NCI-H748 treated with DMSO at 0.1 percent for 48 hours (cell line): ENCODE measurements at places on chromosomes 1 and 21.
A peak's percentile ranks its signal among the peaks of the same experiment; 100 is the strongest.

DNA sequence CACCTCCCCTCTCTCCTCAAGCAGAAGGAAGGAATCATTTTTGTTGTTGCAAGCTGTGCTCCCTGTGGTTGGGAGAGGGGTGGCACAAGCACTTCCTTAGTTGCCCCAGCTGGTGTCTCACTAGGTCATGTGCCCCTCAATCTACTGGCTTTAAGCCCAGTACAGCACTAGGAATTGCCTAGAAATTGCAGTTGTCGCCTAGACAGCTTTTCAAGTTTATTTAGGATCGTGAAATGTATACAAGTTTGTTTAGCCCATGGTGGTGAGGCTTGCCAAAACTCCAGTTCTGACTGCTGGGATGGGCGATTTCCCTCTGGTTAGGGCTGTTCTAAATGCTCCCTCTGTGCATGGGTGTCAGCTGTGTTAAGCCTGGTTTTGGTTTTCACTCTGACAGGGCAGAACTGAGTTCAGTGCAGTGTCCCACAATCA lies 126.8 kb upstream of the ZNF644 start:
- DNase-seq, result no peak

DNA sequence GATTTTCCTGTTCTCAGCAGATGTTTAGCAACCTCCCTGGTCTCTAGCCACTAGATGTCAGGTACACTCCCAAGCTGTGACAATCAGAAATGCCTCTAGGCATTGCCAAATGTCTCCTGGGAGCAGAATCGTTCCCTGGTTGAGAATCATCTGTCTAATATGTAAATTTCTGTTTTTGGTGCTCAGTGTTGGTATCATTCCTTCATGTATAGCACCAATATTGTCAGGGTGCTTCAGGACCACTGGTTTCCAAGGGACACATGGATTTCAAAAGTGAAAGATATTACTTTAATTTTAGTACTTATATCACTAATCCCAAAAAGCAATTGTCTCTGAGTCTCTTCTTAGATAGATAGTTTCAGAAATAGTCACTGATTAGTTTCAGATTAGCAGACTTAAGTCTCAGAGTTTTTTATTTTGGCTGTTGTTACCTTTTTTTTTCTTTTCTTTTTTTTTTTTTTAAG lies 160.1 kb downstream of the PTPRC start:
- DNase-seq, result no peak

DNA sequence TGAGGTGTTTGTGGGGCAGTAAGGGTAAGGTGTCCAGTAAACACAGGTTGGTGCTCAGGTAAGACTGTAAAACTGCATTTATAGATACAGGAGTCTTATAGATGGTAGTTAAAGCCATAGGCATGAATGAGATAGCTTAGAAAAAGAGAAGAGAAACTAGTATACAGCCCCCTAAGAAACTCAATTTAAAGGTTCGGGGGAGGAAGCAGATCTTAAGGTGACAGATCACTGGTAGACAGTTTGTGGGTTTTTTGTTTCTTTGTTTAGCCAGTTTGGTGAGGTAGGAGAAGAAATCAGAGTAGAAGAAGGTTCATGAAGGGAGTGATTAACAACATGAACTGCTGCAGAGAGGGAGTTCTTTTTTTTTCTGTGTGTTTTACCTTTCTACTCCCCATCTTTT lies 6.1 kb upstream of the AGO3 start:
- no peak for DNase-seq

DNA sequence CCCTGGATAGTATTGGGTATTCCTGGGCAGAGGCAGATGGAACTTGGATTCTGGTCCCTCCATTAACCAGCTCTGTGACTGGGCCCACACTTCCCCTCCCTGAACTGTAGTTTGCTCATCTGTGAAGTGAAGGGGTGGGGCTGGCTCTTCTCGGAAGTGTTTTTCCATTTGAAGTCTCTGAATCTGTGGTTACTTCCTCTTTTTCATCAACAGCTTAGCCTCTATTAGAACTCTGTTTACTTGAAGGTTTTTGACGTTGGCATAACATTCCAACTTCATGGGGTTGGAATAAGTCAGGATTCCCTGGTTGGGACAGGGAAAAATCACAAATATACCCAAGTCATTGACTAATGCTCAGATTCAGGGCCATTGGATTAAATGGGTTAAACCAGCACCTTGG lies 3.6 kb downstream of the KIAA0040 start:
- DNase-seq, result no peak

- no peak for DNase-seq
Observed at GRCh38 chr1:220878191-220879075, 810 bp upstream of the HLX start.

GRCh38 chr1:229655781-229656180 lies 29.7 kb downstream of the URB2 start:
- no peak for DNase-seq

DNA sequence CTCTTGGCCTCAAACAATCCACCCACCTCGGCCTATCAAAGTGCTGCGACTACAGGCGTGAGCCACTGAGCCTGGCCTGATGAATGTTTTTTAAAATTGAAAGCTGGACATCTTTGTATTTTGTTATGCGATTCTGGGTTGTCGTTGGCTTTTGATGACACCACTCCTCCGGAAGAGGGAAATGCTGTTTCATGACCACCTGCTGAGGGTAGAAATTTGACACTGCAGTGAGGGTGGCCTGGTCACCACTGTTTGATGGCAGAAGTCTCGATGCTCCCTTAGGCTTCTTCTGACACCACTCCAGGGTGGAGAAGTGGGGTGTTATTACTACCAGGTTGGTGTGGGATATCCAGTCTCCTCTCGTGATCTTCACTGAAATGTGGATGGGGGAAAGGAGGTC lies 357.2 kb downstream of the RGS7 start:
- no peak for DNase-seq

DNA sequence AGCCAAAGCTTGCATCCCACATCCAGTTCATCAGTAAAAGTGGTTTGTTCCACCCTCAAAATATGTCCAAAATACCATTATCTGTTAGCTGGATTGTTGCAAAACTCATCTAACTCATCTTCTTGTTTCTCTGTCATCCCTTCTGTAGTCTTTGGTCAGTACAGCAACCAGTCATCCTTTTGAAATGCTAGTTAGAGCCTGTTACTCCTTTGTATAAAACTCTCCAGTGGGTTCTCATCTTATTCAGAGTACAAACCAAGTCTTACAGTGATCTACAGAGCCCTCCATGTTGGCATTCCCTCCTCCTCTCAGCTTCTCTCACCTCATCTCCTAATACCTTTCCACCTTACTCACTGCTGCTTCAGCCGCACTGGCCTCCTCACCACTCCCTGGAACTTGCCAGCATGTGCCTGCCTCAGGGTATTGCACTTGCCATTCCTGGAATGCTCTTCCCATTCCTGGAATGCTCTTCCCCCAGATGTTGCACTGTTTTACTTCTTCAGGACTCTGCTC lies 70.6 kb downstream of the LAMC1 start:
- DNase-seq, result no peak

DNA sequence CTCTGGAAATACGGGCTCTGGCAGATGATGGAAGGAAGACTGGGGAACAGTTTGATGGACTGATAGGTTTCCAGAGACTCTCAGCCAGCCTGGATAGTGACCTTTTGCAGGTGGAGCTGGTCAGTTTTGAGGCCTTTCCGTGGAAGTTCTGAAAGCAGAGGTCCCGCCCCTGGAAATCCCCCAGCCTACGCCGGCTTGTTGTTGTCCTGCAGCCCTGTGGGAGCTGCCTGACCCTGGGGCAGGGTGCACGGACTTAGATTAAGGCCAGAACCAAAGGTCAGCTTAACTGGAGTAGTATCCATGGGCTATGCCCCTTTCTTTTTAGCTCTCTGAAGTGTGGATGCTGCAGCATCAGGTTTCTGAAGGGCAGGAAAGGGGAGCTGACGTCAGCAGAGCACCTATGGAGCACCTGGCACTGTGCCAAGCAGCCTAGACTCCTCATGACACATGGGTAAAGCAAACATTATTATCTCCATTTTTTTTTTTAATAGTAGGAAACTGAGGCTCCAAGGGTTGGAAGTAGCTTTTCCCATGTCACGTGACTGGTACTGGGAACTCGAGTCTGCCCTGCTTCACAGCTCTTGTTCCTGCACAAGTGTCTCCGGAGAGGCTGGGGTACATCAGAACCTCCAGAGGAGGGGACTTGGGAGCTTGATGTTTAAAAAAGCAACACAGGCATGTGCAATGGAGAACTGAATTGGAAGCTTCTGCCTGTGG lies 38.5 kb downstream of the IER5 start:
- peak; percentile 56 for DNase-seq

GRCh38 chr1:92424381-92424780 lies 62.3 kb downstream of the GFI1 start:
- DNase-seq, result no peak

DNA sequence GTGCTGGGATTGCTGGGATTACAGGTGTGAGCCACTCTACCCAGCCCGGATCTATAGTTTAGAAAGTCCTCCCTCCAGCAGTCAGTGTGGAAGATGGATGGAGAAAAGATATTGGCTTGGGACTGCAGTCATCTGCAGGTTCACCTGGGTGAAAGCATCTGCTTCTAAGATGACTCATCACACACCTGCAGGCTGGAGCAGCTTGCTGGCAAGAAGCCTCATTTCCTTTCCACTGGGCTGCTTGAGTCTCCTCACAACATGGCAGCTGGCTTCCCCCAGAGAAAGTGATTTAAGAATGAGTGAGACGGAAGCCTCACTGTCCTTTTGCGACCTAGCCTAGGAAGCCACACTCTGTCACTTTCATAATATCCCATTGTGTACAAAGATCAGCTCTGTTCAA lies 50.0 kb downstream of the FOXO6 start:
- no peak for DNase-seq

DNA sequence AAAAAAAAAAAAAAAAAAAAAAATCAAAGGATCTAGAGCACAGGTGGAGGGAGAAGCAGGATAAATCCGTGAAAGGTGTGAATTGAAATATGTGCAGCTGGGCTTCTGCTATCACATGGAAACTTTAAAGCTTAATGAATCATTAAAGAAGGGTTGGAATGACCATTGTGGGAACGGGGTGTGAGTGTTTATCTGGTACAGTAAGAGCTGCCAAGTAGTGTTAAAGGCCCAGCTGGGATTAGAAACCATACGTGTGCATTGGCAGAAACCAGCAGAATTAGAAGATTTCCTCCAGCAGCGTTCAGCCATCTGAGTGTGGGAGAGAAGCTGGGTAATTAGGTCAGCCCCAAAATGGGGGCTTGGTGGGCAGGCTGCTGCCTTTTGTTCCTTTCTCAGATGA lies 13.5 kb downstream of the FALEC start:
- DNase-seq, result no peak

GRCh38 chr1:164969253-164969652 lies 387.3 kb downstream of the LMX1A start:
- no peak for DNase-seq

DNA sequence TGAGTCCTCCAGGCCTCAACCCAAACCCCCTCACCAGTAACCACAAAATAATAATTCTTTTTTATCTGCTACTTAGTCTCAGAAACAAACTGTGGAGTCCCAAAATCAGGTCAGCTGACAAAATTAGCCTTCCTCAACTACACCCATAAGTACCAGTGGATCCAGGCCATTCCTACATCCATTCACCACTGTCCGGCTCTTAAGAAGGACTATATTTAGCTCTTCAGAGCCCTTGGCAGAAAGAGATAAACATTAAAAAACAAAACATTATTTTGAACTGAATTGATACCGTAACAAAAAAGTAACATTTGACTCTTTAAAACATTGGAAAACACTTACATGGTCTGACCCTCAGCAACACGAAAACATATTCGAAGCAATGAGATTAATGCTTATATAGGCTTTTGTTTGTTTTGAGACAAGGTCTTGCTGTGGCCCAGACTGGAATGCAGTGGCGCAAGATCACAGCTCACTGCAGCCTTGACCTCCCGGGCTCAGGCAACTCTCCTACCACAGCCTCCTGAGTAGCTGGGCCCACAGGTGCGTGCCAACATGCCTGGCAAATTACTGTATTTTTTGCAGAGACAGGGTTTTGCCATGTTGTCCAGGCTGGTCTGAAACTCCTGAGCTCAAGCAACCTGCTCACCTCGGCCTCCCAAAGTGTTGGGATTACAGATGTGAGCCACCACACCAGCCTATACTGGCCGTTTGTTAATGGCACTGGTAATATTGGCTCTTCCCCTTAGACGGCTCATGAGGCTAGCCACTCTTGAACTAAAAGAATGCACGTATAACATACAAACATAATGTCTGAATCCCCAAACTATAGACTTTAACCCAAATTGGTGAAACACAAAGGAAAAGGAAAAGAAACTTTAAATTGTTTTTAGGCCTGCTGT lies 330.7 kb downstream of the SMYD3 start:
- no peak for DNase-seq

DNA sequence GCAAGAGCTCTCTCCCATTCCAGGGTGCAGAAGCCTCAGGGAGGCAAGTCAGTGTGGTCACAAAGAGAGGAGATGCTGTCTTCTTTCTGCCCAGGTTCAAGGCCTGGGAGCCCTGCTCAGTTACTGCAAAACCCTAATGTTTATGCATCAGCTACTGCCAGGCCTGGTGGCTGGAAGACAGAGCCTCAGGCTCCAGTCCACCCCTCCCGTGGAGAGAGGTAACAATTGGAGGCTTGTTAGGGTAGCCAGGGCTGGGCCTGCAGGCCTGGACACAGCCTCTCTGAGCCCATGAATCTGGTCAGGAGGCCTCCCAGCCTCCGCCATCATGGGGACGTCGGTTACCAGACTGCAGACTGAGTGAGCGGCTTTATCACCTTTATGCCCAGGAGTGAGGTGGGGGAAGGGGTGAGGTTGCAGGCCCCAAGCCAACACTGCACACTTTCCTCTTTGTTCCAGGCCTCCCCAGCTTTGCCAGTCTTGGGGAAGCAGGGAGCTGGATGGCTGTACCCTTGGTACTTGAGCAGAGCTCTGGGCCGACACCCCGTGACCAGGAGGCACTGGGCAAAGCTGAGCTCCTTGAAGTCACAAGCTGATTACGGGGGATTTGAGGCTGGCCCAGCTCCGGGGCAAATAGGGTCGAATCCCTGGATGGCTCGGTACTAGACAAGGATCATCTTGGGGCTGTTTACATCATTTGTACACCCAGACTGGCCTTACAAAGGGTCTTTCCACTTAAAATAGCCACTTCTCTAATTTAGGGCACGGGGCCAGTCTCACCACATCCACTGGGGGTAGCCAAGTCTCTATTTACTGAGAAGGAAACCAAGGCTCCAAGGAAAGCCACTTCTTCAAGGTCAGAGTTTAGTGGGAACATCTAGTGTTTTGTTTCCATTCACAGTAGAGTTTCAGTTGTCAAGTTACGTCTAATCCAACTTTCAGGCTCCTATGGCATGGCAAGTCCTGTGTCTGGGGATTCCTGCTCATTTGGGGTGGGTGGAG lies 5.2 kb downstream of the SLC2A1 start:
- no peak for DNase-seq
